ENCODE measurements at places on chromosomes 3 and 15.

DNA sequence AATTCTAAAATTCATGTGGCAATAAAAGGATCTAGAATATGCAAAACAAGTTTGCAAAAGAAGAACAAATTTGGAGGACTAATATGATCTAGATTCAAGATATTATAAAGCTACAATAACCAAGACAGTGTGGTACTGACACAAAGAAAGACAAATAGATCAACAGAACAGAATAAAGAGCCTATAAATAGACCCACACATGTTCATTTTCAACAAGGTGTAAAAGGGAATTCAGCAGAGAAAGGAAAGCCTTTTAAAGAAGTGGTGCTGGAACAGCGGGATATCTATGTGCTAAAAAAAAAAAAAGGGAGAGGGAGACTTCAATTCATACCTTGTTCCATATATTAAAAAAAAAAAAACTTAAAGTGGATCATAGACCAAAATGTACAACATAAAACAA, 149.0 kb downstream of the WDR76 start:
- no peak for DNase-seq

DNA sequence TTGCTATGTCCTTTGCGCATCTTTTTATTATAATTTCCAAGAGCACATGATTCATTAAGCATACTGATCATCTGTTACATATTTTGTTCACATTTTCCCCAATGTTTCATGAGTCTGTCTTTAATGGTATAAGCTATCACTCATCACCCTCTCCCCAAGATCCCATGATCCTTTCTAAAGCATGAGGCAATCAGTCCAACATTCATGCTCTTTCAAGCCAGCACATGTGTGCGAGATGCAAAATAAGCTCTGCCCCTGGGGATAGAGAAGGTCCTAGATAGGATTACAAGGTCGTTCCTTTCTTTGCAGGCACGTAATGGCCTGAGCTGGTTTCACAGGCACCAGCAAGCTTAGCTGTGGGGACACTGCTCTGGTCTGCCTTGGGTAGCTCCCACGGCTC, 32.2 kb upstream of the B3GNT5 start:
- DNase-seq = no peak

DNA sequence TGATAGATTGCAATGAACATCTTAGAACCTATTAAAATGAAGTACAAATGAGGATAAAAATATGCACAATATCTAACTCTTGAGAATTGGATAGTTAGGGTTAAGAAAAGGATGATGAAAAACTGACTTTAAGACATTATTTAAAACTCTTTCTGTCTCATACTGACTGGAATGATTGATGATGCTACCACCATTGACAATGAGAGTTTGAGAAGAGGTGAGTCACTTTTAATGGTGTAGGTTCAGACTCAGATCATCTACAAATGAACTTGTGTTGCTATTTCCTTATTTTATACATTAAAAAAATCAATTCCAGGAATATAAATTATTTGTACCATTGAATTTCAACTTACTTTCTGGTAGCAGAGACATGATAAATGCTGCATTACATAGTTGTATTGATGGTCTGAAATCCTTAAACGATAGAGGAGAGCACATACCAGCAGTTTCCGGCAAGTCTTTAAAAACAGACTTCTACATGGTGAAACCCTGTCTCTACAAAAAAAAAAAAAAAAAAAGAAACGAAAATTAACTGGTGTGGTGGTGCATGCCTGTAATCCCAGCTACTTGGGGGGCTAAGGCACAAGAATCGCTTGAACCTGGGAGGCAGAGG, 409.0 kb downstream of the OTOL1 start:
- DNase-seq = no peak

DNA sequence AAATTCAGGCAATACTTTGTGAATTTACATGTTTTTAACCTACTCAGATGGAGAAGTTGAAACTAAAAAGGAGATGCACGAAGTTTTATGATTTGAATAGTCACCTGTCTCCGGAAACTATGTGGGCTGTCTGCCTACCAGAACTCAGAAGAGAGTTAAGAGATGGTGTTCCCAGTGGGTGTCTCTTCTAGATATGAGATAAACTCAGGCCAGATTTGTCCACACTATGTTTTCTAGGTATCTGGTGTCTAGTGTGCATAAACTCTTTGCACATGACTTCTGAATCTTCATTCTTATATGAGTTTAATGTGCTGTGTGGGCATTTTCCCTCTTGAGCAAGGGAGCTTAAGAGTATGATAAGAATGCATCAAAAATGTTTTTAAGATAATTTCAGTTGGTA, 222.8 kb downstream of the FOXP1 start:
- no peak for DNase-seq

GRCh38 chr3:88985491-88985890, 121.9 kb upstream of the EPHA3 start:
- DNase-seq = no peak

DNA sequence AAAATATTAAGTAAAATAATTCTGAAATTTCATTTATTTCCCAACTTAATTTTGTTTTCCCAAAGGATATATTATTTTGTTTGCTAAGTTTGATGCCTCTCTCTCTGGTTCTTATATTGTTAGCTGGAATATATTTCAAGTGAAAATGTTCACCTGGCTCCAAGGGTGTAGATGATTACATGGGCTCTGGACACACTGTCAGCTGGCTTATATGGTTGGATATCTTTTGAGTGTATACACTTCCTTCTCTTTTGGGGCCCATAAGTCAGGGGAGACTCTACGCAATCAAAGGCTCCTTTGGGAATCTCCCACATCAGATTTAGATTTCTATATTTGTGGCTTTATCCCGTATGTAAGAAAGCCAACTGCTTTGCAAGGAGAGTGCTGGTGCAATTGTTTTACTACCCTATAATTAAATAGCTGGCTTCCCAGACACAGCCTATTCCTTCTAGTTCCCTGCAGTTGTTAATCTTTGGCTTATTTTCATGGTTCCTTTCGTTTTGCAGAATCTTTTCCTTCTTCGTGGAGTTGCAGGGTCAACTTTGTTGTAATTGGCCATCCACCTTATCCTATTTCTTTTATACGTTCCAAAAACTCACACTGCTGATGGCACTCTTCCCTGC, 225.7 kb downstream of the DPH6 start:
- no peak for DNase-seq

DNA sequence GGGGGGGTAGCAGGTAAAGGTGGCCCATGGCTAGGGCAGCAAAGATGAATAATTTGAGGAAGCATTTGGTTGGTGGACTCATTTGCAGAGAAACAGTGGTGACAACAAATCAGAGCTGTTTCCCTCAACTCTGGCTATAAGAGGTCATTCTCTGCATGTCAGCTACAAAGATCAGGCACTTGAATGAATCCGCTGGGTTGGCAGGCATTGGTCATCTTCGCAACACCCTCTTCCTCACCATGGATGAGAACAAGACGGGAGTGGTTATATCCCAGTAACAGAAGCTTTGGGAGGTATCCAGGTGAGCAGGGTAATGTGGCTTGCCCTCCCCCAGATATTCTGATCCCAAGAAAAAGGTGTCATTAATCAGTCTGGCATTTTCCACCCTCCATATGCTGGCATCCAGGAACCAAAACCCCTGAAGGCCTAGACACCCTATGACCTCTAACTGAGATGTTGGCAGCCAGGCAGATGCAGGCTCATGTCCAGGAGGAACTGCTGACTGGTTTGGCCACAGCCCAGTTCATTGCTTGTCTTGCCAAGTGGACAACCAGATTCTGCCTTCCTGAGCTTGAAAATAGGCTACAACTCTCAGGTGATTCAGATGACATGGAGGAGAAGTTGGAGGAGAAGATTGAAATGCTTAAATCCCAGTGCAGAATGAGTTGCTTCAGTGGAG, 108.9 kb upstream of the TRIM42 start:
- no peak for DNase-seq

DNA sequence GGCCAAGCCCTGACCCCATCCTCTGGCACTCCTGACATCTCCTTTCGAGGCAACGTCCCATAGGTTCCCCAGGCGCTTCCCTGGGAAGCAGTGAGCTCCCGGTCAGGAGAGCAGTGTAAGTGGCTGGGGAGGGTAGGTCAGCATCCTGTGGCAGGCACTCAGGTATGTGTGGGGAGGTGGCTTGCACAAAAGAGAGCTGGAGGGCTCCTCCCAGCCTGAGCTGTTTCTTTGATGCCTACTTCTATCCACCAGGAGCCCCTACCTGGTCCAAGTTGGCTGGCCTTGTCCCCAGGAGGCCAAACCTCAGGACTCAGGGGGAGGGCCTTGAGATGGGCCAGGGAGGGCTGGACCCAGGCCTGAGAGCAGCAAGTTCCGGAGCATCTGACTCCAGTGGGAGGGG, 31.7 kb upstream of the LINGO1 start:
- no peak for DNase-seq

DNA sequence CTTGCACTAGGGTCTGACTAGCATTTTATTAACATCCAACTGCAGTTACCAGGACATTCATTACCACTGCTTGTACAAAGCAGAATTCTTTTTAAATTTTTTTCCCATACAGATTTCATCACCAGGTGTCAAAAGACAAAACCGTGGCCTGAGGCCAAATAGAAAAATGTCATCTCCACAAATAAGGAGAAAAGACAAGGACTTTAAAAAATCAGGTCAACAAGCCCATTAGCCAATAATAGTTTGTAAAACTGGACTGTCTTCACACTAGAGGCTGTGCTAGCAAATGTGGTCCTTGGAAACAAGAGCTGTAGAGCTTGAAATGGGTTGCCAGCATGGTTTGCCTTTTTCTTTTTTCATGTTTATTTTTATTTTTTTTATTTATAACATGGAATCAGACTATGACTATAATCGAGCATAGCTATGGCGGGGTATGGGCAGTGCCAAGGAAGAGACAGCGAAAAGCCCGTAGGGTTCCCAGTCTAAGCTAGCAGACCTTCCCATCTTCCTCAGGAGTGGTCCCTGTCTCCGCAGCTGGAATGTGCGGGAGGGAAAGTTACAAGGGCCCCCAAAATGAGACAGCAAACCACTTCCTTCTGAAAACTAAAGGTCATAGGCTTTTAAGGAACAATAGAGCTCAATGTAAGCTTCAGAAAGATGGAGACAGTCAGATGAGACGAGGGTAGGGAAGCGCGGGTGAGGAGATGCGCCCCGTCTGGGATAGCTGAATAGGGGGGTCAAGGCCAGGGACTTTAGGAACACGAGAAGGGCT, 1.5 kb downstream of the PTPN9 start:
- DNase-seq = no peak

GRCh38 chr3:61526308-61526707, 35.1 kb upstream of the PTPRG start:
- no peak for DNase-seq

DNA sequence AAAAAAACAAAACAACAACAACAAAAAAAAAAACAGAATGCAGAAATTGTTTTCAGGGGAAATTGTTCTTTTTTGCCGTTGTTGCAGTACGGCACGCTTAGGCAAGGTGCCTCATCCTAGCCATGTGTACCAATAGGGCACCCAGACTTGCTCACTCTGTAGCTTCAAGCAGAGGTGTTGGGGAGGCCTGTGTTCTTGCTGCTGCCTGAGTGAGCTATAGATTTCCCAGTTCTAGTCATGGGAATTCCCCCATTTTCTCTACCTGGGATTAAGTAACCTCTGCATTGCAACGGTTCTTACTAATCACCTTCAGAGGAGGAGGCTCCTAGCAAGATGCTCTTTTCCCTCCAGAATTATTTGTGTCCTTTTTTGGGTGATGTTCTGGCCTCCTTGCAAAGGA, 12.9 kb upstream of the PARL start:
- DNase-seq = no peak

GRCh38 chr3:39350714-39351113, 21.2 kb downstream of the CCR8 start:
- no peak for DNase-seq

- DNase-seq = no peak
Measured at GRCh38 chr15:72382146-72382545, 6.3 kb upstream of the HEXA start.

DNA sequence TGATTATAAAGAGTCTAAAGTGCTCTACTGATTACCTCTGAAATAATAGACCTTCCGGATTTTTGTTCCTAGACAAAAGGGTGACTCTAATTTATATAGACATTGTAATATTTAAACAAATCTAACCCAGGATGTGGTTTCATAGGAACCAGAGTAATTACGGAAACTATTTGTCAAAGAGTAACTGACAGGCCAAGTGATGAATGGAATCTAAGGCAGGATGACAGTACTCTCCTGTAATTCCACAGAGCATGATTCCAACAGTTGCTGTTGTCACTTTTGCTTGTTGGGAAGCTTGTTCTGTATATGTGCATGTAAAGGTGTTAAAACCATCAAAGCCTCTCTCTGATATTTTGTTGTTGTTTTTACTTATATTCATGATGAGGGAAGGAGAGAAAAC, 1141.0 kb downstream of the IGSF11 start:
- DNase-seq = no peak

GRCh38 chr3:188993181-188993580, 178.6 kb upstream of the TPRG1 start:
- DNase-seq = no peak

- DNase-seq = no peak
Measured at GRCh38 chr3:45922039-45922326, 21.3 kb upstream of the CXCR6 start.

GRCh38 chr15:61115241-61115640, 113.9 kb downstream of the RORA start:
- DNase-seq = peak; percentile 34

DNA sequence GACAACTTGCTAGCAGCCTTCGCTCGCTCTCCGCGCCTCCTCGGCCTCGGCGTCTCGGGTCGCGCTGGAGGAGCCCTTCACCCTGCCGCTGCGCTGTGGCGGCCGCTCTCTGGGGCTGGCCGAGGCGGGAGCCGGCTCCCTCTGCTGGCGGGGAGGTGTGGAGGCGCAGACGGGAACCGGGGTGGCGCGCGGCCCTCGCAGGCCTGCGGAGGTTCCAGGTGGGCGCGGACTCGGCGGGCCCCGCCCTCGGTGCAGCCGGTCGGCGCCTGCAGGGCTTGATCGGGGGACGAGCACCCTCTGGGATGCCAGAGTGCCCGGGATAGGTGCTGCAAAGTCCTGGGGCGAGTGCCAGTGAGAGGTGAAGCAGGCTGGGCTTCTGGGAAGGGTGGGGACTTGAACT, 989.9 kb downstream of the ROBO2 start:
- no peak for DNase-seq

DNA sequence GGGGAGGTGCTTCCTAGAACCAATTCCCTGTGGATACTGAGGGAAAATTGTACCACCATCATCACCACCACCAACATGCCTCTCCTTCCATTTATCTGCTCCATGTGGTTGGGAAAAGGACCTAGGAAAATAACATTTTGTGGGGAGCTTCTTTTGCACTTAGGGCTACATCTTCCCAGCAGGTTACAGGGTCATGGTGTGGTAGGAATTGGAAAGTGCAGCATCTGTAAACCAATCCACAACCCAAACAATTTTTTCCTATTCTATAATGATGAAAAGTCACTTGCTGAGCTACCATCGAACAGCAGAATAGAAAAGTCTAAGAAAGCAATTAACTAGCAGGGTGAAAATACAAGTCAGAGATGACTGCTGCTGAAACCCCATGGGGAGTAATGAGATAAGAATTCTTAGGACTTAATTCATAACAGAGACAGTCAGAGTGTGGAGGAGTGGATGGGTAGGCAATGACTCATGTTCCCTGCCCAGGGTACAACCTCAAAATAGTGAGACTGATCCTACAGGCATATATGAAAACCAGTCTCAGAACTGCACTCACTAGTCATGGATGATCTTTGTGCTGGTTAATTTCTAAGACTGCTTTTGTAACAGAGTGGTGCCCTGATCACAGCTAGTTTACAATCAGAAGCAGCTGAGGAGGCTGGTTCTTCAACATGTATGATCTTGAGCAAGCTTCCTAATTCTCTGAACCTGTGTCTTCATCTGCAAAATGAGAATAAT, 38.1 kb upstream of the LEKR1 start:
- DNase-seq = no peak

Measured in right hindlimb (tissue), 1 donor.